ENCODE measurements at places on chromosomes 7 and 10.

DNA sequence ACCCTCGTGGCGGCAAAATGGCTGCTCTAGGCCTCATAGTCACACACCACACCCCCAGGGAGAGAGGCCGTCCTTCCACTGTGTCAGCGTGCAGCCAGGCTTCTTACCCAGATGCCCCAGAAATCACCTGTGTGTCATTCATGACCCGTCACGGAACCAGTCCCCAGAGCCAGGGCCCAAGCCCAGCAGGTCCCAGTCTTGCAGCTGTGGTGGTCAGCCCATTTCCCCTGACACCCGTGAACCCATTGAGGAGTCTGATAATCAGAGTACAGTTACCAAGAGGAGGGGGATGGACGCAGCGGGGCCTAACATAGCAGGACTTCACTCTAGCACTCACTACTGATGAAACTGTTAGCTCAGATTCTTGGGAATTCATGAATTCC lies 112.1 kb downstream of the ACTR3B start:
- no peak for DNase-seq

GRCh38 chr10:115830265-115830970 lies 442.6 kb downstream of the GFRA1 start:
- no peak for DNase-seq

- no peak for DNase-seq
Measured at GRCh38 chr10:96636551-96636950, 49.7 kb upstream of the TM9SF3 start.

GRCh38 chr10:122494833-122495232 lies 33.5 kb downstream of the HTRA1 start:
- no peak for DNase-seq

DNA sequence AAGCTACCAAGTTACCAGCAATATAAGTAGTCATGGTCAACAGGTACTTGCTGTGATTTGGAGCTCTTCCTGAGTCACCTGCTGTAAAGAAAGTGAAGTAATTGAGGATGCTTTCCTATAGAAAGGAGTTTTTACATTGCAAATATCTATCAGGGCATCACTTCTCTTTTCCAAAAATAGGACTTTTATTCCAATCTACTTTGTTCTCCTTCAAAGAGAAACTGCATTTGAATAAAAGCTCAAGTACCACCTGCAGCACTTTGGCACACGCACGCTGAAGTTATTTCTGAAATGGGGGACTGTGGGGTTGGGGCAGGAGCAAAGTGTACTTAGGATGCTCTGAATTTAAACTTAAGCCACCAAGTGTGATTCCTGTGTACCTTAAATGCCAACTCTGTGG lies 81.8 kb upstream of the PRKAR2B start:
- DNase-seq: no peak

All from stimulated activated CD8-positive, alpha-beta memory T cell treated with anti-CD3 and anti-CD28 coated beads, Interleukin-7, amount 100 ng/mL, for 1 hour (primary cell).